ENCODE measurements at places on chromosomes 2 and 18.

DNA sequence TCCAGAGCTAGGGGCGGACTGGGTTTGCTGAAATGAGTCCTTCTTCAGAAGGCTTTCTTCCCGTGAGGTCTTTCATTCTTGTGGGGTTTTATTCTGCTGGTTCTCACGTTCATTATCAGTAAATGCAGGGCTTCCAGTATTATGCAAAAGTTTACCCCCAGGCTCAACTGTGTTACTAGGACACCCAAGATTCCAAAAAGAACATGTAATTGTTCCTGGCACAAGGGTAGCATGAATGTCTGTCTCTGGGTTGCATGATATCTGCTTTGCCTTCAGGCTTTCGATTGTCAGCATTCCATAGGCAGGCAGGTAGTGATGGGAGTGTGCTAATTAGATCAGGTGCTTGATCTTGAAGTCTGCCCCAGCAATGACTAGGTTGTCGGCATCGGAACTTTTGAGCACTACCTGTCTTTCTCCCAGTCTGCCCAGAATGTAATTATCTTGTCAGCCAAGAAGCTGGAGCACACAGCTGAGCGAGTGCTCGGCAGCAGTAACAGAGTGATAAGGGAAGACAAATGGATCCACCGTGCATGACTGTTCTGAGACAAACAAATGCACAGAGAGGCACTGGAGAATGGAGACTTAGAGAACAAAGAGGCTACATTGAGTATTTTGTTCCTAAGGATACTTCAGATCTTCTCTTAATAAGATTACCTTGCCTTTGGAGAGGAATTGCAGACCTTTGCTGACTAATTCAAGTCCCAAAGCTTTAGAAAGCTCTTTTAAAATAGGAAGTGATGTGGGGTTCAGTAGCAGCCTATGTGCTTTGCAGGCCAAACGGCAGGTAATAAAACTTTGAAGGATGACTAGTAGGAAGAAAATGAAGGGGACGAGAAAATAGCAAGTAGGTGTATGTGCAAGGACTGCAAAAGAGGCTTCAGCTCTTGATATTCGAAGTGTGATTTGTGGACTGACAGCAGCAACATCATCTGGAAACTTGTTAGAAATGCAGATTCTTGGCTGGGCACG lies 41.9 kb downstream of the ITGB6 start:
- DNase-seq: no peak

GRCh38 chr2:197601726-197602125 lies 73.7 kb downstream of the RFTN2 start:
- DNase-seq: no peak

DNA sequence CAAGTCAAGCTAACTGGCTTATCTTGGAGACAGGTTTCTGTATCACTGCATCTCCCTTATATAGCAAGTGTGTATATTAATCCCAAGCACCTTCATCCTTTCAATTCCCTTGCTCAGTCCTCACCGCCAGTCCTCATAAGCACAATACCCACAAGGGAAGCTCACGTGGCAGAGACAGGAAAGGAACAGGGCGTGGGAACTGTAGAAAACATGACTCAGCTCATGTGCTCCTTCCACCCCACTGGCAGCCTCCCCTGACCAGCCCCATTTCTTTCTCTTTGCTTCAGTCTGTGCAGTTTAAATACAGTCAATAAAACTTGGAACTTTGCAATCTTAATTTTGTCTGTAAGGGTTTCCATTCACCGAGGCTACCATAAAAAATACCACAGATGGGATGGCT lies 36.5 kb upstream of the CDH19 start:
- DNase-seq: no peak

DNA sequence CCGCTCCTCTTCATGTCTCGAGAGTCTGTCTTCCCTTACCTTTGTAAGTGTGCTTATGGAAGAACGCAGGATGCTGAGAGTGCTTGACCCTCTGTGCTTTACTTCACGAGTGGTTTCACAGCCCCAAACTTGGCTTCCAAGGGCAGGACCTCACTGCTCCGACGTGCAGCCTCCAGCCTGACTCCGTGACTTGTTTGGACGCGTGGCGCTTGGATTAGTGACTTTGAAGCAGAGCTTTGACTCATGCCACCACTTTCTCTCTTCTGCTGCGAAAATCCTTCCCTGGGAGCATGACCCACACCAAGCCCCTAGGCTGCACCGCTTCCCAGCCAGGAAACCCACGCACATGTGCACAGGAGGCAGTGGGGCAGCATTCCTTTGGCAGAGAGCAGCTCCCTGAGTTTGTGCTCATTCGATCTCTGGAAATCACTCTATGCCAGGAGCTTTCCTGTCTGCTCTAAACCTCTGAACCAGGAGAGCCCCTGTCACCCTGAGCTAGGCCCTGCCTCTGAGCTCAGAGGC lies 207.8 kb upstream of the HS6ST1 start:
- DNase-seq: no peak

- DNase-seq: no peak
Observed at GRCh38 chr2:144137705-144138428, 382.1 kb downstream of the ZEB2 start.

DNA sequence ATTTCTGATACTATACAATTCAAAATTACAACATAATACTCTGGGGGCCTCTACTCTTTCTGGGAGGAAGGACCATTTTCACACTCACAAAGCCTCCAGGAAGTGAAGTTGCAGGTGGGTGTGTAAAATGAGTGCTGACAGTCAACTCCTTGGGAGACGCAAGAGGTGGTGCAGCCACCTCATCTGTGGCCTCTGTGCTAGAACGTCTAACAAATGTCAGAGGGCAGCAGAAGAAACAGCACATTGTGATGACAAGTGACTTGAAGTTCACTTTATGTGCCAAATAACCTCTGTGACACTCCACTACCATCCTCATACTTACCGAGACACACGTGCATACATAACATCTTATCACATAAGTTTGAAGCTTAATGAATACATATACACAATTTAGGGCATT lies 10.2 kb downstream of the RNF103 start:
- no peak for DNase-seq

Measured in cortex of kidney (tissue), 1 donor.